ENCODE measurements at places on chromosomes 7 and 10.
A peak's percentile ranks its signal among the peaks of the same experiment; 100 is the strongest.

- DNase-seq, result no peak
Measured at GRCh38 chr10:21272643-21273399, 252.7 kb downstream of the SKIDA1 start.

DNA sequence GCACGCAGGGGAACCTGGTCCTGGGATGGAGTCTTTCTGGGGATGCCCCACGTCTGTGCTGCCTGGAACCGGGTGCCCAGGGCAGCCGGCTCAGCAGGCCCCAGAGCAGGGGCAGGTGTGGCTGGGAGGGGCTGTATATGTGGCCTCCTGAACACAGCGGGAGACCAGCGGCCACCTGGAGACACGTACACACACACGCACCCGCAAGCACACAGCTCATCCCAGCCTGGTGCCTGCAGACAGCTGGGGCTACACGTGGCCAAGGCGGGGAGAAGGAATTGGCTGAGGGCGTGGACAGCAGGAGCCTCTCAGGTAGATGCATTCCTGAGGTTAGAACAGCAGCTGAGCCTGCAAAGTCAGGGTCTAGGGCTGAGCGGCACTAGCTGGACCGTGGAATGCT is 14.0 kb downstream of the ADAM8 start:
- no peak for DNase-seq

DNA sequence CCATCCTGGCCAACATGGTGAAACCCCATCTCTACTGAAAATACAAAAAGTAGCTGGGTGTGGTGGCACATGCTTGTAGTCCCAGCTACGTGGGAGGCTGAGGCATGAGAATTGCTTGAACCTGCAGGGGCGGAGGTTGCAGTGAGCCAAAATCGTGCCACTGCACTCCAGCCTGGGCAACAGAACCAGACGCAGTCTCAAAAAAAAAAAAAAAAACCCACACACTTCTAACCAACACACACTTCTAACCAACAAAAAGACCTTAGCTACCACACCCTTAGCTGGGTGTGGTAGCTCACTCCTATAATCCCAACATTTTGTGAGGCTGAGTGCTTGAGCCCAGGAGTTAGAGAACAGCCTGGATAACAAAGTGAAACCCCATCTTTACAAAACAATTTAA is 33.9 kb upstream of the SPOCK2 start:
- DNase-seq, result no peak

- DNase-seq, result no peak
Measured at GRCh38 chr7:113122744-113123143, 4.4 kb upstream of the SMIM30 start.

DNA sequence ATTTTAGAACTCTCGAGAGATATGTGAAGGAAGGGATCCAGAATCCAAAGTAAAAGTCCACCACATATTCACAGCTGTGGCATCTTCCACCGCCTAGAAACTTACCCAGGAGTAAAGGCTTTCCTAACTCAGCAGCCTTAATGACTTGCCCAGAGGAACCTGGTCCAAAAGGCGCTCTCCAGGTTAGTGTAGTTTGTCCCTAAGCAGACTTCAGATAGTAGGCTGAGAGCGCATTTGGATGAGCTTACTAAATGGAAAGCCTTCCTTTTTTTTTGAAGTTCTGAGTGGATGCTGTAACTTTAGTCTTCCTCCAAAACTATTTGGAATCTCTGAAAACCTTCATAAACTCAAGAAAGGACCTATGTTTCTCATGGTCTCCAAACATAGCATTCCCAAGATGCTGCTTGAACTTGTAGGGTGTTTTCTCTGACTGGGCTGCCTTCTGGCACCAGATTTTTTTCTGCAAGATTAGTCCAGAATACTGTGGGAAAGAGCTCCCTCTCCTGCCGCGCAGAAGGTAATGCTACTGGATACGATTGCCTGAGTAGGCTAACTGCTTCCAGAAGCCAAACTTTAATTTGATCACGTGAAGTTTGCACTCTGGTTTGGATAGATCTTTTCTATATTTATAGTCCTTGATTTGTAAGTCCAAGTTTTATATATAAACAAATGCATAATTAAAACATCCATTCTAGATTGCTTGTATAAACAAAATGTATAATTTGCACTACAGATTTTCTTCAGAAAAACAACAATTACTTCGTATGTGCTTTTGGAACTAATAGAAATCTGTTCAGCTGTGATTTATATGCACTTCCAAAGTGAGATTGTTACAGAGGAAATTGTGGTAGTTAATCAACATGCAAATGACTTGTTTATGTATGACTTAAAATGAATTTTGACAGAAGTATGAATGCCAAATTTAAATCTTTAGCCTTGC is 19.6 kb upstream of the GPR37 start:
- peak; percentile 54 for DNase-seq

GRCh38 chr7:98335411-98335977 is 54.0 kb downstream of the BRI3 start:
- DNase-seq, result no peak

- DNase-seq, result no peak
Measured at GRCh38 chr7:13920053-13920697, 69.3 kb downstream of the ETV1 start.

GRCh38 chr10:46096446-46096845 is 50.4 kb upstream of the MSMB start:
- DNase-seq, result no peak

DNA sequence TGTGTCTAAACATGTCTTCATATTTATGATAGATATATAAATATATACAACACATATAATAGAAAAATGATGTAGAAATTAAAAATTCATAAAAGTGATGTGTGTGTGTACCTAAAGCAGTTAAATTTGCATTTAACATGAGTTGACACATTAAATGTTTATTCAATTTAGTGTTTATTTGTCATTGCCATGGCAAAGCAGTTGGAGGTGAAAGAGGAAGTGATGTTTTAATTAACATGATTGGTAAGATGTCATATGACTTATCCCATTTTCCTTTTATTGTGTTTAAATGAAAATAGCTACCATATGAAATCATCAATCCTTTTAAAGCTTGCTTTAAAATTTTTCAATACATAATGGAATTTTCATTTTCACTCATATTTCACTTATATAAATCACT is 452.6 kb downstream of the SUGCT start:
- no peak for DNase-seq

GRCh38 chr7:12783421-12784095 is 96.1 kb downstream of the ARL4A start:
- DNase-seq, result no peak

DNA sequence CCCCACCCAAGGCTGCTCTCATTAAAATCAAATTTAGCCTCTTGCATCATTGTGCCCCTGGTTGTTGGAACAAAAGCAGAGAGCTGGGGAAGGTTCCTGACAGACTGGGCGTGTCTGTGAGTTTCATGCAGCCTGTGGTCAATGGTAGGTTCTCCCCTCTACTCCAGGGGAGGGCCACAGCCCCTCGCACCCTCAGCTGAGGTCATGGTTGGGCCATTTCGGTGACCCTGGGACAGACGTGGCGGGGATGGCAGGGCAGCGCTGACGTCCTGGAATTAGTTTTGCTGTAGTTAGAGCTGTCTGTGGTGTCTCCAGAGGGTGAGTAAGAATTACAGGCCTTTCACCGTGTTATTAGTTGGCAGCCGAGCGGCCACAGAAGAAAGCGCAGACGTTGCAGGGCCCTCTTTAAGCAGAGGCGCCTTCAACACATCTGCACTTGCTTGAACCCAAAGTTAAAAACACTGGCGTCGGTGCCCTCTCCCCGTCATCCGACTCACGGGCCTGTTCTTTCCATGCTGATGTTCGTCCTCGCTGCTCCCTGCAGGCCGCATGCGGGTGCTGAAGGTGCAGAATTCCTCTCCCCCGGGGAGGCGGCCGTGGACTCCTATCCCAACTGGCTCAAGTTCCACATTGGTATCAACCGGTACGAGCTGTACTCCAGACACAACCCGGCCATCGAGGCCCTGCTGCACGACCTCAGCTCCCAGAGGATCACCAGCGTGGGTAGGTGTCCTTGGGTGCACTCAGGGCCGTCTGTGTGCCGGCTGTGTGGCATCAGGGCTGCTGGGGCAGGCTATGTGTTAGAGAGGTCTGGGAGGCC is 2.8 kb downstream of the FAM20C start:
- DNase-seq, result no peak

DNA sequence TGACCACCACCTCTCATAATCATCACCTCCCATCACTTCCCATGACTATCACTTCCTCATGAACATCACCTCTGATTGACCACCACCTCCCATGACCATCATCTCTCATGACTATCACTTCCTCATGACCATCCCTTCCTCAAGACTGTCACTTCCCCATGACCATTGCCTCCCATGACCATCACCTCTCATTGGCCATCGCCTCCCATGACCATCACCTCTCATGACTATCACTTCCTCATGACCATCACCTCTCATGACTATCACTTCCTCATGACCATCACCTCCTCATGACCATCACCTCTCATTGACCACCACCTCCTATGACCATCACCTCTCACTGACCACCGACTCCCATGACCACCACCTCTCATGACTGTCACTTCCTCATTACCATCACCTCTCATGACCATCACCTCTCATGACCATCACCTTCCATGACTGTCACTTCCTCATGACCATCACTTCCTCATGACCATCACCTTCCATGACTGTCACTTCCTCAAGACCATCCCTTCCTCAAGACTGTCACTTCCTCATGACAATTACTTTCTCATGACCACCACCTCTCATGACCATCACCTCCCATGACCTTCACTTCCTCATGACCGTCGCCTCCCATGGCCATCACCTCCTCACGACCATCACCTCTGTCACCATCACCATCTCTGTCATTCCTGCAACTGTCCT is 51.6 kb downstream of the PDGFA start:
- DNase-seq, result no peak

- DNase-seq, result no peak
Measured at GRCh38 chr10:113720386-113720785, 31.1 kb upstream of the PLEKHS1 start.

DNA sequence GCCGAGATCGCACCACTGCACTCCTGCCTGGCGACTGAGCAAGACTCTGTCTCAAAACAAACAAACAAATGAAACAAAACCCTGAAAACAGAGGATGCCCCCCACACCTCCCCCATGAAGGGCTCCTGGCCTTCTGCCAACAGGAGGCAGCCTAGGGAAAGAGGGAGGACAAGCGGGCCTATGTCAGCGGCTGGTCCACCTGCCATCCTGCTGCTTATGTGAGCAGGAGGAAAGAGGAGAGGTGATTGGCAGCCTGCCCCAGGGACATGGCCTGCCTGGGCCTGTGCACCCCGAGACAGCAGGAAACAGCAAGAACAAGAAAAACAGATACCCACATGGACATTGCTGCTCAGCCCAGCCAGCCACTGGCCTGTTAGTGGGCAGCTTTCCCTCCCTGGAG is 9.1 kb upstream of the ZNF316 start:
- DNase-seq, result no peak

GRCh38 chr7:128734890-128735289 is 4.3 kb upstream of the CALU start:
- DNase-seq, result no peak

DNA sequence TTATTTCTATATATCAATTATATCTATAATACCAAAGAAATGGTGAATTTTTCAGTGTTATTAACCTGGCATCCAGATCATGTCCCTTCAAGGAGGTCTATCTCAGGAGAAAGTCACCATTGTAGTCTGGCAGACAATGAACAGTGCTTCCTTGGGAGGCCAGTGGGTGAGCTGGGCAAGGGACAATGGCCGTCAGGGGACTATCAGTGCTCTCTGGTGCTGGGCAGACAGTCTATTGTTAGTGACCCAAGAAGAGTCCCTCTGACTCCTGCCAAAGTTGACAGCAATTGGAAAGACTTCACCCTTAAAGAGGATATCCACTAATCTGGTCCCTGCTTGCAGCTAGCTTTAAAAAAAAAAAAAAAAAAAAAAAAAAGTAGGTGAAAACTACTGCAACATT is 7.1 kb downstream of the JAZF1 start:
- no peak for DNase-seq

DNA sequence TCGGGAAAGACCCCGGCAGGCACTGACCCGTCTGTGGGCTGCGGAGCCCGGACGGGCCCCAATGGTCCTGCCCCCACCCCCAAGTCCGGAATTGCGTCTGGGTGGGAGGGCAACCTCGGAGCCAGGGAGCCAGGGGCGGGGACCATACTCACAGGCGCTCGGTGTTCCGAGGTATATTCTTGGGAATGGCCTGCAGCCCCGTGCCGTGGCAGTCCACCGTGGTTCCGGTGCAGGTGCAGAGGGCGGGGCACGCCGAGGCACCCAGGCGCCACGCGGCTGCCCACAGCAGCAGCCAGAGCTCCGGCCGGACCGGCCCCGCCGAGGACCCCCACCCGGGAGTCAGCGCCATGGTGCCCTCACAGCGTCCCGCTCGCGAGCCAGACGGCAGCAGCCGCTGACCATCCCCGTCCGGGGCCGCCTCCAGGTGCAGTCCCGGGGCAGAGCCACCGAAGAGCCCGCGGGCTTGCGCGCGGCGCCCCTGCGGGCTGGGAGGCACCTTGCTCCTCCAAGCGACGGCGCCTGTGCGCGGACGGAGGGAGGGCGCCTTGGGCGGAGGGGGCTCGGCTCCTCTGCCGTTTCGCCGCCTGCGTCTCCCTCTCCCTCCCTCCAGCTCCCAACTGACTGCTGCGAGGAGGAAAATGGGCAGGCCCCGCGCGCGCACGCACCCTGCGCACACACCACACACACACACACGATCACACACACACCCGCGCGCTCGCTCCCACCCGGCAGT is at the start of gene SLIT1:
SLIT1 (minus strand) TSS at position 634 of the 733 bp plus-strand sequence; CDS start at position 349, 285 bp downstream.
- no peak for DNase-seq

DNA sequence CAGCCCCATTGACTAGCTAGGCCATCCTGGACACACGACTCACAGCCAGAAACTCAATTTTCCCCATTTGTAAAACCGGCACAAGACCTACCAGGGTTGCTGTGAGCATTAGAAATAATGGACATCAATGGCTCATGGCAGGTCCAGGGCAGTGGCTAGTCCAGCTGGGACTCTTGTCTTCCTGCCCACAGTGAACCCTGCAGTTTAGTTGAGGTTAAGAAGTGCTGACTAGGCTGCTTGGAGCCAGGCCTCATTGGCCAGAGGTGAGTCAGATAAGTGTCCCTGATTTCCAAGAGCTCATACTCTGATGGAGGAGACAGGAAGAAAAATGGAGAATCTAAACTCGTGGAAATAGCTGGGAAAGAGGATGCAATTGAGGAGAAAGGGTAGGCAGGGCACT is 123.4 kb upstream of the ZNF92 start:
- no peak for DNase-seq

- peak; percentile 58 for DNase-seq
Measured at GRCh38 chr7:142357953-142358520, 100.2 kb upstream of the PRSS58 start.

- DNase-seq, result peak; percentile 47
Measured at GRCh38 chr10:74213571-74214162, 62.6 kb downstream of the ADK start.

GRCh38 chr7:37440738-37441385 is 7.8 kb downstream of the ELMO1 start:
- DNase-seq, result no peak

GRCh38 chr7:40604601-40605438 is 470.0 kb downstream of the SUGCT start:
- DNase-seq, result peak; percentile 30

- no peak for DNase-seq
Measured at GRCh38 chr7:65285906-65286864, 87.5 kb upstream of the ZNF92 start.

DNA sequence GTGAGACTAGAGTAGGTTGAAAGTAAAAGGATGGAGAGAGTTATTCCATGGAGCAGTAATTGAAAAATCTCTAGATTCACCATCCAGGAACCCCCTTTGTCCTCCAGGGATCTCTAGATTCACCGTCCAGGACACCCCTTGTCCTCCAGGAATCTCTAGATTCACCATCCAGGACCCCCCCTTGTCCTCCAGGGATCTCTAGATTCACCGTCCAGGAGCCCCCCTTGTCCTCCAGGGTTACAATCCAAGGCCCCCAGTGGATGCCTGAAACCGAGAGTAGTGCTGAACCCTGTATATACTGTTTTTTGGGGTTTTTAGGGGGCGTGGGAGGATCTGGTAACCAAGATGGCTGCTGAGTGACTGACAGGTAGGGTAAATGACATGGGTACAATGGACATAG is 38.3 kb upstream of the PPP2R2D start:
- DNase-seq, result no peak
